GM04504 (cell line): ENCODE measurements at places on chromosomes 2 and 18.

DNA sequence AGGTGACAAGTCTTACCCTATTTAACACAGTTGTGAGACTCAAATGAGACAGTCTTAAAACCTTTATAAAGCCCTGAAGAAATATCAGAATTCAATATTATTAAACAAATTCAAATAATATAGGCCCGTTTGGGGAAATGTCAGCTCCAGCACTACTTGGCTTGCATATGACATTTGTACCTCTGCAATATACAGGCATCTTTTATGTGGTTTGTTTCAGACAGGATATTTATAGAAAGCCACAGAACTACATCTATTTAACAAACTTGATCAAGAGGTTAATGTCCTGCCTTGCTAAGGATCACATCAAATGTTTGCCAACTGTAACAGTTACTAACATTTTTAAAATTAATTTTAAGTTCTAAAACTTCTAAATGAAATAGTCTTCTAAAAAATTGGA is 3.2 kb upstream of the MREG start:
- DNase-seq = no peak

DNA sequence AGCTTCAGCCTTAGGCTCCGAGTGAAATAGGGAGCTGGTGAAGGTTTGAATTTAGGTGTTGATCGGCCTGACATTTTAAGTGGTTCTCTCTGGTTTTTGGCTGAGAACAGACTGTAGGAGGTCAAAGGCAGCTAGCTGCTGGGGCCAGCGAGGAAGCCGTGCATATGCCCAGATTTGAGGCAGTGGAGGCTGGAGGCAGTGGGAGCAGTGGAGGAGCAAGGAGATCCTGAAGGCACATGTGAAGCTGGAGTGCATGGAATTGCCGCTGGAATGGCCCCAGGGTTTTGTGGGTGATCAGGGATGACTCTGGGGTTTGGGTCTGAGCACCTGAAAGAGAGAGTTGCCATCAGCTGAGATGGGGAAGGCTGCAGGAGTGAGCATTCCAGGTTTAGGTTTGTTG is 25.1 kb downstream of the STEAP3 start:
- DNase-seq = no peak

DNA sequence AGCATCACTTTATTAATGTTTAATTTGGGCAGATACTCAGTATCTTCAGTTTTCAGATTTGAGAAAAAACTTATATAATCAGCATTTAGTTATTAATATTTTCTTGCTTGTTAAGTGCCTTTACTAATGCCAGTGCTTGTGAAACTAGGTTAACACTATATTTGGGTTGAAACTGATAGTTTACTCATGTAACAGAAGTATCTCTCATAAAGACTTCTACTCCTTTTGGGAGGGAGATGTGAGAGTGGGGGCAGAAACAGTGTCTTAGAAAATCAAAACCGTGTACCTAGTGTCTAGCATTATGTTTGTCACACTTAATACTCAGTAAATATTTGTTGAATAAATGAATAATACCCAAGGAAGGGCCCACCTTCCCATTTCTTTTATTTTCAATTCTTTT is 129.5 kb downstream of the MSTN start:
- no peak for DNase-seq

- DNase-seq = no peak
Observed at GRCh38 chr2:151189125-151189524, 72.5 kb downstream of the RBM43 start.

DNA sequence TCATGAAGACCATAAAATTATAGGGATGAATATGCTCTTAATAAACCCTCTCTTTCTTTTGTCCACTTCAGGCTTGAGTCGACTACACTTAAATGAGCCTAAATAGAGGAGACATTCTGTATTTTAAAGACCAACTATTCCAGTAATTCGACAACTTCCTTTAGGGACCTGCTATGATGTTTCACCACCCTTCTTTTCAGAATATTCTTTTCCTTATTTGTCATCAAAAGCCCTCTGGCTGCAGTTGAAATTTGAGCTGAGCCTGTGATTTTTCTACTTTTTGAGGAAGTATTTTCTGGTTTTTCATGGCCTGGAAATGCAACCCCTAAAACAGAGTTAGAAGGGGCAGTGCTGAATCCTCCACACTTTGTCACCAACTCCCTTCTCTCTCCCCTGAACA is 287.0 kb downstream of the EPHA4 start:
- DNase-seq = no peak
